Activated T-helper 1 cell treated with anti-CD3 and anti-CD28 coated beads, Interleukin-2, amount 50 U/mL, for 16 hours (primary cell): ENCODE measurements at places on chromosomes 2 and 18.
A peak's percentile ranks its signal among the peaks of the same experiment; 100 is the strongest.

GRCh38 chr2:195657634-195658540, 861 bp downstream of the SLC39A10 start:
- peak; percentile 26 for DNase-seq

DNA sequence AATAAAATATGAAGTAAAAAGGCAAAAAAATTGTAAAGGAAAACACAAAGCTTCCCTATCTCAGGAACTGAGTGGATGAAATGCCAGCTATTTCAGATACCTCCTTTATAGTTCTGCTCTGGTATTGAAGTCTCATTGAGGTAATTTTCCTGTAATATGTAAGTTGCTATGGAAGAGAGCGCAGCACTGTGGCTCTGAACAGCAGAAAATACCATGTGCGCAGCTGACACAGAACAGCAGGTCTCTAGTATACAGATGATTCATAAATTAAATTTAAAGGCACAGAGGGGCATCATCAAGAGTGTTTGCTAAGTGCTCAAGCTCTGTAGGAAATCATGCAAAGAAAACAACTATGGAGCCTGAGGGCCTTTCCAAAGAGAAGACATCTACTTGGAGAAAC, 315.3 kb upstream of the CDH7 start:
- DNase-seq: no peak

- no peak for DNase-seq
These were observed 130.9 kb downstream of the TPGS2 start for GRCh38 chr18:36697905-36698304.

- DNase-seq: no peak
These were observed 1225.6 kb downstream of the LRP1B start for GRCh38 chr2:140905083-140905781.

DNA sequence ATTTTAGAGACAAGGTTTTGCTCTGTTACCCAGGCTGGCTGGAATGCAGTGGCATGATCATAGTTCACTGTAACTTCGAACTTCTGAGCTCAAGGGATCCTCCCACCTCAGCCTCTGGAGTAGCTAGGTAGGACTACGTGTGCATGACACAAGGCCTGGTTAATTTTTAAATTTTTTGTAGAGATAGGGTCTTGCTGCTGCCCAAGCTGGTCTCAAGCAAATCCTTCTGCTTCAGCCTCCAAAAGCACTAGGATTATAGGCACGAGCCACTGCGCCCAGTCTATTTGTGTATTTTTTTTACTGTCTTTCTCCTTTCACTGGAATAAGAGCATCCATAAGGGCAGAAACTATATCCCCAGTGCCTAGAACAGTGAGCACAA, 89.3 kb downstream of the PLEKHM3 start:
- DNase-seq: no peak

- DNase-seq: peak; percentile 16
These were observed 106.9 kb downstream of the FBXO15 start for GRCh38 chr18:74040459-74041332.

GRCh38 chr2:8644605-8645175, 37.2 kb upstream of the ID2 start:
- no peak for DNase-seq

DNA sequence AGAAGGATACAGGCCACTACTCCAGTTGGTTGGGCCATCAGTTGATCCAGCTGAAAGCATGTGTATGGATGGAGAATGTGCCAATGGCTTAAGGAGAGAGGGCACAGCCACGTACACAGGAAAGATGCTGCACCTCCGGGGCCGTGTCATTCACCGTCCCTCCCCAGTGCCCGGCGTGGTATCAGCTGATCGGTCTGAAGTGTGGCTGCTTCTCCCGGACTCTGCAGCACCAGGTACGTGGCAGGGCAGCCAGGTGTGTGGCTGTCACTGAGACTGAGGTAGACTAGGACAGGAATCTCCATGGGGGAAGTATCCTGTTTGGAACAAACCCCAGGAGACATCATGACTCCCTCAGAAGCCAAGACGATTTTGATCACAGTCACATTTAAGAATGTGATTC, 4.2 kb upstream of the ERFE start:
- DNase-seq: no peak

DNA sequence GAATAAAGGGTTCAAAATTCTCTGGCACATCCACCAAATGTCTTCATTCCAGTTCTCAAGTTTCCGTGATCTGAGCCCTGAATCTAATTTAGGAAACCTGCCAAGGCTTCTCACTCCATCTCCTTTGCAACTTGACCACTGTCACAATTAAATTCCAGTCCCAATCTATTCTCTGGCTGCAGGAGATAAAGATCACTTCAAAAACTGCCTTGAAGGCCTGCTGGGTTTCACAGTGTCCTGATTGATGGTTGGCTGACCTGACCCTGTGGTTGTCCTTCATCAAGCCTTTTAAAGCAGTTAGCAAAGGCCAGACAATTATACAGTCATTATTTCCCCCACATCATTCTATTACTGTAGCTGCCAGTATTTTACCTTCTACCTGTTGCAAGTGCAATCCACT, 60.3 kb upstream of the DNAJC10 start:
- no peak for DNase-seq

GRCh38 chr2:38406597-38407110, 29.6 kb upstream of the ATL2 start:
- no peak for DNase-seq

- DNase-seq: no peak
These were observed 56.1 kb upstream of the NFE2L2 start for GRCh38 chr2:177320596-177320995.

GRCh38 chr2:204005940-204006721, 69.6 kb downstream of the ICOS start:
- DNase-seq: no peak

DNA sequence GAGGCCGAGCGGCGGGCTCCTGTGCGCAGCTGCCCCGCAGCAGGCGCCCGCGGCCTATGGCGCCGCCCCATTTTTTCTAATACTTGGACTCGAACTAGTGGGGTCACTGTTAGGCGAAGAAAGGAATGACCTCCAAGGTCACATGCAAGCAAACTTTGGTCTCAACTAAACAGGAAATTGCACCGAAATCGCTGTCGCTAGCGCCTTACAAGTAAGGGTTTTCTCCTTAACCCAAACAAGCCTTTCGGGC, 339 bp downstream of the ACAA2 start:
- DNase-seq: no peak

GRCh38 chr2:48515513-48515985, 14.4 kb upstream of the STON1 start:
- no peak for DNase-seq

GRCh38 chr2:10073706-10074105, 6.5 kb downstream of the CYS1 start:
- no peak for DNase-seq

DNA sequence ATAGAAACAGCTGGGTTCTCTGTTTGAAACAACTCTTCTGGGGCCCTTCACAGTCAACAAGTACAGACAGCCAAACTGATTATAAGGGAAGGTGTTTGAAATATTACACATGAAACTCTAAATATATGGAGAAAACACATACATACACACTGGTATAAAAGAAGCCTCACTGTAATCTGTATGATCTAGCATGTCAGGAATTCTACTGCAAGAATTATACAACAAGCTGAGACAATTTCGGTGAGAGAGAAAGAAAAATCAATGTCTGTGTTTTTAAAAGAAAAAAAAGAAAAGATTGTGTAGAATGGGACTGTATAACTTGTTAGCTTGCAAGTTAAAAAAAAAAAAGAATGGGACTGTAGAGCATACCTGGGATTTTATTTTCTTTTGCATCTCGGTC, 26.3 kb downstream of the IRS1 start:
- no peak for DNase-seq

DNA sequence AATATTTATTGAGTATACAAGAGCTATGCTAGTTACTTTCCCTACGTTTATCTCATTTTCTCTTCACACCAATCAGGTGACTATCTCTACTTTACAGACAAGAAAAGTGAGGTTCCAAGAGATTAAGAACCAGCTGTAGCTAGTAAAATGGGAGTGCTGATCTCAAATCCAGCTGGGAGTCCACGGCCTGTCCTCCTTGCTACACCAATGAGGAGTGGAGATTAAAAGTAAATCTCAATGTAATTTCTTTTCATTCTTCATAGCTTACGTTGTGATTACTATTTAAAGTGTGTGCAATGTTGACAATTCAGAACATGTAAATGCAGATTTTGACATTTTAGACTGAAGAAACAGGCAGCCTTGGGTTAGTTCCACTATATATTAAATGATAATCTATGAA, 53.9 kb upstream of the NRP2 start:
- no peak for DNase-seq

DNA sequence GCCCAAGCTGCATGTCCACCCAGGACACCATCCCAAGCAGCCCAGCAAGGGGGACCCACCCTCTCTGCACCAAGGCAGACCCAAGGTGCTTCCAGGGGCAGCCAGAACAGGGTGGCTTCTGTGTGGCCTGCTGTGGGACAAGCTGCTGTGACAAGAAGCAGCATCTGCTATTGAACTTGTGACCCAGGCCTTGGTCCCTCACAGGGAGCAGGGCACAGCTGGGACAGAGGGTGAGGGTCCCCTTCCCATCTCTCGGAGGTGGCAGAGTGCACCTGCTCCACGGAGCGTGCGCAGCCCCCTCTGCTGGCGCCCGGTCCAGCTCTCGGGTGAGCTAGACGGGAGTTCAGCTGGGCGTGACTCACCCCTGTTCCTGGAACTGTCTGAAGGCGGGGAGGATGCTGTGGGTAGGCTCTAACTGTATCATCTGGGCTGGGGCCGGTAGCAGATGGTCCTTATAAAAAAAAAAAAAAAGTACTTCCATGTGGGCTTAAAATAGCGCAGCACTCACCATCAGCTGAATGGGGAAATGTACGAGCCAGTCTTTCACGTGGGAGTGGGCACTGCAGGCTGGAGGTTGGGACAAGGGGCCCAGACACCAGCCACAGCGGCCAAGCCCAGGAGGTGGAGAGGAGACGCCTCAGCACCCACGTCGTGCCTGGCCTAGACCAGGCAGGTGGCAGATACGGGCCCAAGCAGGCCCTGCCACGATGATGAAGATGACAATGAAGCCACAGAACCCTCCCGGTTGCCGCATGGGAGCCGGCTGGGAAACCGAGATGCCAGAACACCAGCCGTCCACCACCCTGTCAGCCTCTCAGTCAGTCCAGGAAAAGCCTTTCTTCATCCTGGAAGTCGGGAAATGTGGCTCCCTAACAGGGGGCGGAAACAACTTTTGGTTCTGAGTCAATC, 136.8 kb upstream of the ID2 start:
- peak; percentile 79 for DNase-seq

GRCh38 chr2:68877079-68877772, 6.0 kb upstream of the BMP10 start:
- DNase-seq: no peak

- peak; percentile 69 for DNase-seq
These were observed 2.4 kb upstream of the PROC start for GRCh38 chr2:127415593-127416505.

DNA sequence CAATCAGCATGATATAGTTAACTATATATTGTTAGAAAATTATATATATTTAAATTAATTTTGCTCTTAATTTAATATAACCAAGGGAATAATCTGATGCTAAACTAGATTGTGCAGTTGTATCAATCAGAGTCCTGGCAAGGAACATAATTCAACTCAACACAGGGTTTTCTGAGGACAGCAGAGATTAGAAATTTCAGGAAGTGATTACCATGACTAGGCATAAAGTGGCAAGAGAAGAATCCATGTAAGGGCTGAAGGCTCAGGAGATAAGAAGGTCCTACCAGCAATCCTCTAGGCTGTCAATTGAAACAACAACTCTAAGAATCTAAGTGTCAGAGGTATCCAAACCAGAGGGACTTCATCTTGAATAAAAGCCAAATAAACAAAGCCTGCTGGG, 807.8 kb downstream of the DSC3 start:
- DNase-seq: no peak

DNA sequence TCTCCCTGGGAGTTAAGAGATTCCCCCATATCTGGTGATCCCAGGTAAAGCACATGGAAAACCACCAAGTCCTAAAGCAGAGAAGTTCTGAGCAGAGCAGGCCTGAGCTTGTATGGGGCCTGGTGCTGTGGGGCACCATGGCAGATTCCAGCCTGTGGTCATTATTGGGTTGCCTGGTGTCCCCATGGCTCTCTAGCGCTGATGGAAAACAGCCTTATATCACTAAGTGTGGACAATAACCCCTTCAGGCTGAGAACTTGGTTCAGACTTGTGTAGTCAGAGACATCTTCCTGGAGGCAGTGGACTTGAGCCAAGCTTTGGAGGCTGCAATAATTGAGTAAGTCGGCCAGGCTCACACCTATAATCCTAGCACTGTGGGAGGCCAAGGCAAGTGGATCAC, 96.8 kb downstream of the MCFD2 start:
- no peak for DNase-seq

DNA sequence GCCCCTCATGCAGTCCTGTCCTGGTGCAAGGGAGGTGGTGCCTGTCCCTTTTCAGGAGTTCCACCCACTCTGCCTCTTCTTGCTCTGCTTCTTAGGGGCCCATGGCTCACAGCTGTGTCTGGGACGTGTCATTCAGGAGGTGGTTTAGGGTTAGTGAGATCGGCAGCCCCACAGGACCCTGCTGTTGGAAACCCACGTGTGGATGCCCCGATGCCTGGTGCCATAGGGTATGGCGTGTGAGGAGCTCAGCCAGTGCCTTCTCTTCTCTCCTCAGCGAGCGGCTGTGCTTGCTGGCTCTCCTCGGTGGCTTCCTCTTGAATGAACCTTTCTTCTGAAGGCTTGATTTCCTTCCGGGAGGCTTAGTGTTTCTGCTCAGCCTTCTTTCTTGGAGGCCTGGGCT, 55.2 kb downstream of the LDLRAD4 start:
- DNase-seq: no peak

DNA sequence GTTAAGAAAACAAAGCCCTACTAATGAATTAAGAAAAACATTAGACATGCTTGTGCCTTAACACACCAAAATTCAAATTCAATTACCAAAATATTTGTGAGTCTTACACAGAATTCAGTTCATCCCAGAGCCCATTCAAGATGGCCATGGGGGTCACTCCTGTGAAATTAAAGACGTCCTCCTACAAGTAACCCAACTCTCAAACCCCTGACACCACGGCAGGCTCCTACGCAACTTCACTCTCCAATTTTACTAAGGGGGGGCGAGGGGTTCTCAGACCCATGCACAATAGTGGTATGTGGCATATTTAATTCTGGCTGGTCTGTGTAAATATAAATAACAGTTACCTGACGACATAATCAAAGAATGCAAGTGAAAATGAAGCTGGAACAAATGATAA, 5.0 kb downstream of the ZNF516 start:
- no peak for DNase-seq

DNA sequence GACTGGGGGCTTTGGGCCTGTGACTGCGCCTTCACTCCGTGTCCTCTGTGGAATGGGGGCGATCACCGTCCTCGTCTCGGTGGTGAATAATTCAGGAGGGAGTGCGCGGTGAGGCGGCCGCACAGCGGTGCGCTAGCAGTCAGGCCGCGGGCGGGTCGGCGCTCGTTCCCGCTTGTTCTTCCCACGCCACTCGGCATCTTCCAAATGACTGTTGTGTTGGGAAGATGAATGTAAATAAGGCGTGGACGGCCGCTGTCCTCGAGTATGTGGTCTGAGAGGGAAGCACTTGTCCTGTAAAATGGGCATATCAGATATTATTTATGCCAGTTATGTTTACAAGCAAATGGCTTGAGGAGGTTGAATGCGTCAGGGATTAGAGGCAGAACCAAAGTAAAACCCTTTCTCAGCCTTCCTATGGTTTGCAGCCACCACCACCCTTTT, 608 bp upstream of the VPS4B start:
- no peak for DNase-seq

- no peak for DNase-seq
These were observed 93.6 kb downstream of the SH3BP4 start for GRCh38 chr2:235045336-235045972.

- no peak for DNase-seq
These were observed at the start of gene KCNG2 for GRCh38 chr18:79797518-79798345. TSS of gene KCNG2 (plus strand) at chr18:79797938. CDS start at chr18:79863668, 65,730 bp downstream.

GRCh38 chr2:17544256-17544655, 3.8 kb downstream of the VSNL1 start:
- DNase-seq: no peak
